ENCODE measurements at places on chromosomes 13 and 19.

- DNase-seq, result no peak
Observed at GRCh38 chr13:44573071-44573470, 3.1 kb downstream of the TSC22D1 start.

DNA sequence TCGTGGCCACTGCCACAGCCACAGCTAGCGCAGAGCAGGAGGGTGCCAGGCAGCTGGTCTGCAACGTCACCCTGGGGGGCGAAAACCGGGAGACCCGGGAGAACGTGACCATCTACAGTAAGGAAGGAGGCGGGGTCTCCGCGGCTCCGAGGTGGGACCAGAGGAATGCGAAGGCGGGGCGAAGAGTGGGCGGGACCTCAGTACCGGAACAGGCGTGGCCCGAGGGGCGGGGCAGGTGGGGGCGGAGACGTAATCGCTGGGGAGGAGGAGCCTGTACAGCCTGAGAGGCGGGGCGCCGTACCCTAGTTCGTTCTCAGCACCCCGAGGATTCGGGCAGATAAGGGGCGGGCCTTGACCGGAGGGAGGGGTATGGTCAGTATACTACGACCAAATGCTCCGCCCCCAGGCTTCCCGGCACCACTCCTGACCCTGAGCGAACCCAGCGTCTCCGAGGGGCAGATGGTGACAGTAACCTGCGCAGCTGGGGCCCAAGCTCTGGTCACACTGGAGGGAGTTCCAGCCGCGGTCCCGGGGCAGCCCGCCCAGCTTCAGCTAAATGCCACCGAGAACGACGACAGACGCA, 2.5 kb downstream of the ICAM5 start:
- DNase-seq, result peak; percentile 65

DNA sequence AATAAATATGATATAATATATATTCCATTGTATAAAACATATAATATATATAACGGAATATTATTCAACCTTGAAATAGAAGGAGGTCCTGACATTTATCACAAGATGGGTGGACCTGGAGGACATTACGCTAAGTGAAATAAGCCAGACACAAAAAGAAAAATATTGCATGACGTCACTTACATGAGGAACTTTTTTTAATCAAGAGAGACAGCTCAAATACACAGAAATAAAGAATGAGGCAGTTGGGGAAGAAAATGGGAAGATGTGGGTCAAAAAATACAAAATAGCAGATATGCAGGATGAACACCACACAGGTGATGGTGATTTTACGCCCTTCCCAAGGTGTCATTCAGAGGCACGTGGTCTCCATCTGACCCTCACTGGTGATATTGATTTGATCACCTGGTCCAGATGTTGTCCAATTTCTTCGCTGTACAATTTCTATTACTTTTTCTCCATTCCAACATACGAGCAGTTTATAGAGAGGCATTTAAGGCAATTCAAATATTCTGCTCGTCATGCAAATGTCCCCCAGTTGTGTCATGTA, 513 bp upstream of the ZNF317 start:
- no peak for DNase-seq

DNA sequence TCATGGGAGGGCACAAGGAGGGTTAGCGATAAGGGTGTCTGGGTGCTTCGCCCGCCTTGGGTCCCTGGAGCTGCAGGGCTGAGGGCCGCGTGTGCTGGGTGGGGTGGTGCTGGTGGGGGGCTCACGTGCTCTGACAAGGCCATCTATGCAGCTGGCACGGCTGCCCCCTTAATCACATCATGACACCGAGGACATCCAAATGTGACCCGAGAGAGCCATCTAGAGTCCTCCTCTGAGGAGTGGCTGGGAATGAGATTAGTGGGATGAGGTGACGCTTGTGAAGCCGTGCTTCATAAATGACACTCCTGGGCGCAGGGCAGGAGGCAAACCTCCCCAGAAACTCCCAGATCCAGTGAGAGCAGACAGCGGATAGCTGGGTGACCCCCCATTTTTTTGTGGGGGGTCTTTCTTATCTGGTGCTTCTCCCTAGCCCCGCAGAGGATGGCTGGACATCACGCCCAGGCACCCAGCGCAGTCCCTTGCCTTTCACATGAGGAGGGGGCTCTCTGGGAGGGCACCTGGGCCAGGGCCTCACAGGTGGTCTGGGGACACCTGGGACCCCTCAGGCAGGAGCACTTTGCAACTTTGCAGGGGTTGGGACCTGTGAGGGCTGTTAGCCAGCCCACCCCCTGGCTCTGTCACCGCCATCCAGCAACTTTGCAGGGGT, 6.6 kb downstream of the FZR1 start:
- no peak for DNase-seq

DNA sequence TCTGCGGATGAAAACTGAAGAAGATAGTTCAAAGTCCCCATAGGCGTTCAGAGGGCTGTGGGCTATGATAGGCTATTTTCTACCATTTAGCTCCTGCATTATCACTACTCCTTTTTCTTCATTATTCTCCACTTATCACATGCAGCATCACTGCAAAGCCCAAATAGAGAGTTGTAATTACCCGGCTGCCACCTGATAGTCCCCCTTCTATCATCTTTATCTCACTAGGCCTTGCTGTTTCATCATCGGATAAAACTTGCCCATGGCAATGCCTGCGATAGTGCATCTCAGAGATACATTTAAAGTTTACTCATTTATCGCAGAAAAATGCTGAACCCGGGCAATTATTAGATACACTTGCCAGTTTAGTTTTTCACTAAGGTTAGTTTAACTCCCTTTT, 82.9 kb upstream of the SOX21 start:
- DNase-seq, result no peak

DNA sequence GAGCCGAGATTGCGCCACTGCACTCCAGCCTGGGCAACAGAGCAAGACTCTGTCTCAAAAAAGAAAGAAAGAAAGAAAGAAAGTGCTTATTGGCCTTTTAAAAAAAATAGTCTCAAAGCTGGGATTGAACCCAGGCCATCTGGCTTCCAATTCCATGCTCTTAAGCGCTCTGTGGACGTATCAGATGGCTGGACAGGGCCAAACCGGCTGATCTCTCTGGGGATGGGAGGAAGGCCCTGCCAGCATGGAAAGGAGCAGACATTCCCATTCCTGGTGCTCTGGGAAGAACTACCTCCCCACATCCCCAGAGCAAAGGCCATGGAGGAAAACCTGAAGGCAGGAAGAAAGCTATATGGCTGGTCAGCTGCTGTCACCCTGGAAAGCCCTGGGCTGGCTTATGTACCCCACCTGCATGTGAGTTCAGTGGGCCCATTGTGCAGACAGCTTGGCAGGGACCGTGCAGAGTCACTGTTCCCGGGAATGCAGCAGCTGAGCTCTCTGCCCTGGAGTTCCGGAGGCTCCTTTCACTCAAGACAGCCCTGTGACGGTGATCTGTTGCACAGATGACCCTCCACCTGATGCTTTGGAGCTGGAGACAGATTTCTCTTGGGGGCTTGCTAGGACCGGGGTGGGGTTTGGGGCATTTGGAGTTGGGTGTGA, 84.3 kb downstream of the SIPA1L3 start:
- no peak for DNase-seq

DNA sequence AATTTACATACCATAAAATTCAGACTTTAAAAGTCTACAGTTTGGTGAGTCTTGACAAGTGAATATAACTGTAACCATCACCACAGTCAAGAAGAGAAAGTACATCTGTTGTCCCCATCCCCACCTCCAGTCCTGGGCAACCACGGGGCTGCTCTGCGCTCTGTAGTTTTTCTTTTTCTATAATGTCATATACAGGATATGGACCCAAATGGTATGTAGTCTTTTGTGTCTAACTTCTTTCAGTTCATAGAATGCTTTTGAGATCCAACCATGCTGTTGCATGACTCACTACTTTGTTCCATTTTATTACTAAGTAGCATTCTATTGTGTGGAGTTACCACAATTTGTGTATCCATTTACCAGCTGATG, 103.9 kb downstream of the DOCK9 start:
- no peak for DNase-seq

- no peak for DNase-seq
Observed at GRCh38 chr19:47494211-47494547, 10.2 kb upstream of the KPTN start.

GRCh38 chr13:50283017-50283416, 267.8 kb downstream of the KCNRG start:
- peak; percentile 55 for DNase-seq

- no peak for DNase-seq
Observed at GRCh38 chr19:48708471-48708870, 11.1 kb downstream of the MAMSTR start.

DNA sequence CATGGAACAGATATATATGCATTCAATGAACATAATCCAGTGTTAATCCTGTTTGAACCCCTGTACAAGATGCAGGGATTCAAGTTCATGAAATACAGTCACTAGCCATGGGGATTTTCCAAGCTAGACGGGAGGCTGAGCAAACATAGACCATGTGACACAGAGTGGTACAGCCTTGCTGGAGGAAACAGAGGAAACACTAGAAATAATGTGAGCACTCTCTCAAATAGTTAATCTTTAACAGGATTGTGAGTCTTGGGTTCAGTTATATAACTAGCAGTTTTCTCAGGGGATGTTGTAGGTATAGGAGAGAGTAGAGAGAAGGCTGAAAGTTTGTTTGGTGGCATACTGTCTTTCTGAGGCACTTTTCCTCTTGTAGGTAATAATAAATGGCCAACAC, 13.9 kb upstream of the LGALS16 start:
- DNase-seq, result no peak

- peak; percentile 67 for DNase-seq
Observed at GRCh38 chr13:99288089-99288488, 19.1 kb downstream of the GPR183 start.

- DNase-seq, result peak; percentile 31
Observed at GRCh38 chr13:36275190-36276002, 22.2 kb downstream of the CCDC169 start.

DNA sequence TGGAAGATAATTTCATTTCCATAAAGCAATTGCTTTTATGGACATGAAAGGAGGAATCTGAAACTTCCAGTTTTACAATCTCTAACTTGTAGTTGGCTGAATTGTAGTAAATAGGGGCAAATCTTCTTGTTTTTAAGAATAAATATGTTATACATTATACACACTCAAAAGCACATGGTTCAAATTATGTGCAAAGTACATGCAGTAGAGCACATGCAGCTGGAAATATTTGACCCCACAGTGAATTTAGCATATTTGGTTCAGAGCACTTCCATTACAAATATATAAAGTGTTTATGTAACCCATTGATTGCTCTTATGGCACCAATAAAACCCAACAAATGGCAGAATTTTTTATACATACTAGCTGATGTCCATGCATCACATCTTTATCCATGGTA, 180.5 kb downstream of the IRS2 start:
- DNase-seq, result no peak

DNA sequence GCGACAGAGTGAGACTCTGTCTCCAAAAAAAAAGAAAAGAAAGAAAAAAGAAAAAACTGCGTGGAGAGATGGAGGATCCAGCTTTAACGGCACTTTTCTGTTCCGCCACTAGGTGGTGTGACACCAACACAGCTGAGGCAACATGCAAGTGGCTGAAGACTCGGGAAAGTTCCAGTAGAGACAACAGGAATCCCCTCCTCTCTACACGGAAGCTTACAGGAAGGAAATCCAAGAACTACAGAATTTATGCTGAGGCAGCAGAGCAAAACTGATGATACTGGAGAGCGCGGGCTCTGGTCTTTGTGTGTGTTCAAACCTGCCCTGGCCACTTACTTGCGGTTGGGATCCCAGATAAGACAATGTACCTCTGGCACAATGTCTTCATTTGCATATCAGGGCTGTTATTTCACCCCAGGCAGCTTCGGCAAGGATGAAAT, 9.9 kb downstream of the RANBP3 start:
- DNase-seq, result peak; percentile 62

DNA sequence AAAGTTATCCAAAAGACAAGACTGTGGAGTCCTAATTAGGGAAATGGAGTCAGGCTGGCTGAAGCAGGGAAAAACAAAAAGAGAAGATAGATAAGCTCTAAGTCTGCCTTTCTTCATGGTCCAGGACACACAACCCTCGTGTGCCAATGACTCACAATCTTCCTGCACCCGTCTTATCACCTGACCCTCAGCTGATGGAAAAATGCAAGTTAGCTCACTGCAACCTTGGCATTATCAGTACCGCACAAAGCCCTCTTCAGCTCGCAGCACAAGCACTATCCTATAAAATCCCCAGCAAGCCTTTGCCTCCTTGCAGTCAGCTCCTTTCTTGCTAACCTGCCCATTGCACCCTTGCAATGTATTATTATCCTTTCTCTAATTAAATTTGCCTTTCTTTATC, 4.3 kb downstream of the OR7A5 start:
- DNase-seq, result no peak

GRCh38 chr13:99527301-99527700, 26.0 kb downstream of the TM9SF2 start:
- DNase-seq, result no peak

DNA sequence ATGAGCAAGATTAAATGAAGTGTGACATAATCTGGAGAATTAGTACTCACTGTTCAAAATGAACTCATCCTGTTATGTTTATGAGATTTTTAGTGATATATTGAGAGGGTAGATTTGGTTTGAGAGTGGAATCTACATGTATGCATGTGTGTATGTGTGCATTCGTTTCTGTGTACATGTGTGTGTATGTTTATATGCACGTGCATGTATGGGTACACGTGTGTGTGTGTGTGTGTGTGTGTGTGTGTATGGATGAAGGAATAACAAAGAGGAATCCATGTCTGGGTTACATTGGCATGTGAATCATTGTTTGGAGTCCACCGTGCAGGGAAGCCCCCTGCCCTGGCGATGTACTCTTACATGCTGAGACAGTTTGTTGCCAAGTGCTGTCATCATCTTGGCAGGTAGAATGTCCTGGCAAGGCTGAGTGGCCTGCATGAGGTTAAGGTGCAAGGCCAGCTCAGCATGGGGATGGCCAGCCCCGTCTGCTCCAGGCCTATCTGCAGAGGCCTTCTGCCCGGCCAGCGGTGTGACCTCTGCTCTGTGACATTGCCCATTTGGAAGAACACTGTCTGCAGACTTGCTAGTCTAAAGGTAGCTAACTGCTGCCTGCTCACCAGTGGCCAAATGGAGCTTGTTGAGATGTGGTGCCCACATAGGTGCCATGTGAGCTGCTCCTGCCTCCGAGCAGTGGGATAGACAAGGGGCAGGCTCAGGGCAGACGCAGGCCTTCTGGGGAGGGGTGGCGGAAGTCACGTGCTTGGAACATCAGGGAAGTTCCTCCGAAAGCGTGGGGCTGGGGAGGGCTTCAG, 222.3 kb downstream of the TEX29 start:
- DNase-seq, result no peak

DNA sequence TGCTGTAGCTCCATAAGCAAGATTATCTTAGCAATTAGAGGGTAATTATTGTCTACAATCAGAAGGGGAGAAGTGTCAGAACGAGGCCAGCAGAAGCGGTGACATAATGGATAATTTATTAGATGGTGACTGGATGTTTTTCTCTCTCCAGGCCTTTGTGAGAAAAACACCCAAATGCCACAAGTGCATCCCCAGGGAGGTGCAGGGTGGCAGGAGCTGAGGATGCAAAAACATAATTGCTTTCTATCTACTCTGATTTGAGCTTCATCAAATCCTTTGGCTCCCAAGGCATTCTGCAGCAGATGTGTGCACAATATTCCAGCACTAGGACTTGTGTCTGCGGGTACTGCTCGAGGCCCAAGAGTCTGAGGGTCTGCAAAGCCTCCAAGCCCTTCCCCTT, 220.1 kb upstream of the SERP2 start:
- no peak for DNase-seq
